ENCODE measurements at places on chromosomes 7 and 10. TPM values are rescaled to one million over a fixed set of nuclear protein-coding genes. Genes with fewer than 3 reads are reported as not detected.
A peak's percentile ranks its signal among the peaks of the same experiment; 100 is the strongest.

DNA sequence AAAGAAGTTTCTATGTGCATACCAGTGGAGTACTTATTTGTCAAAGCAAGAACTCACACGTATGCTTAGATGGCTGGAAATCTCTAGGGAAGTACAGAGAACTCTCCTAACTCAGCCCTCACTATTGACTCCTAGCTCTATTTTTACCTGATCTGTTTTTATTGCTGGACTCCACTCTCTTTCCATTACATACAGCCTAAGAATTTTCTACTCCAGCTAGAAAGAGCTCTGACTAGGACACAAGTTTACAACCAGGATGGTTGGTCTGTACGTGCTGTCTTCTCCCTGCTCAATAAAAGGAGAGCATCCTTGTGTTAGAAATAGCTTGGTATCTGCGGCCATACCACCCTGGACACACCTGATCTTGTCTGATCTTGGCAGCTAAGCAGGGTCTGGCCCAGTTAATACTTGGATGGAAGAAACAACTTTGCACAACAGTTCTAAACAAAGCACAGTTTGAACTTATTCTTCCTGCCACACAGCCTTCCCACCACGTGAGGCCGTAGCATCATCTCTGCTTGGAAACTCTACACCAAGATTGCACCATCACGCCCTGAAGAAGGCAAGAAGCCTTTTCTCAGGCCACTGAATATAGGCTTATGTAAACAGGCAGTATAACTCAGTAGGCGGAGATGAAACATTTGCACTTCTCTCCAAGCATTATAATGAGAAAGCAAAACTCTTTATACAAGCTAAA is 50.7 kb downstream of the KCNMA1 start:
- no peak for DNase-seq

The ACBD5 gene
- 20.6 TPM for total RNA-seq

GRCh38 chr7:83362871-83363550 is 200.3 kb upstream of the PCLO start:
- no peak for DNase-seq

DNA sequence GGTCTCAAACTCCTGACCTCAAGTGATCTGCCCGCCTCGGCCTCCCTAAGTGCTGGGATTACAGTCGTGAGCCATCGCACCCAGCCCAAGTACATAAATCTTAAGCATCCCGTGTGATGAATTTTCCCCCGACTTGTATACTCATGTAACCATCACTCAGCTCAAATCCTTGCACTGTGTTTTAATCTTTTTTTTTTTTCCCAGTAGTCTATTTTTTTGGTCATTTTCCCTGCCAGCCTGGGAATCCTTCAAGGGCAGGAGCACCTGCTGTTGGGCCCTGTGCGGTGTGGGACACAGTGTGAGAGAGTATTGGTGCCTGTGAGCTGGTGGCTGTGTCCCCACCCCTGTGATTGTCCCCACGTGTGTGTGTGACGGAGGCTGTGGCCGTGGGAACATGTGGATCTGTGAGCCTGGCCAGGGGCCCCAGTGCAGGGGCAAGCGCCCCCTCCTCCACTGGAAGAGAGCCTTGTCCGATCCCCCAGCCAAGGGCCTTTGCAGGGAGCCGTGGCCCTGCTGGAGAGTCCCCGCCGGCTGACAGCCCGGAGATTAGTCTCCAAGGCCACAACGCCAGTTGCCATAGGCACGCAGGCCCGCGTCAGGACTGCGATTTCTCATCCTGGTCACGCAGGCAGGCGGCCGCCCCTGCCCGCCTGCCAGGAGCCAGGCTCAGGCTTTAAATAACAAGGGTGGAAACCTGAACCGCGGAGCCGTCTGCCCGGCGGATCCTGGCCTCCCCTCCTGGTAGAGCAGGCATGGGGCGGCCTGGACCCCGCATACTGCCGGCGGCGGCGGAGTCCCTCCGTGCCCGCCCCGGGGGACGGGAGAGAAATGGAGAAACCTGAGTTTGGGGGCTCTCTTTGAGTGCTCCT is 26.5 kb downstream of the GTF2IRD1 start:
- DNase-seq: no peak

GRCh38 chr7:30604901-30605300 is 10.2 kb downstream of the GARS1 start:
- DNase-seq: no peak

GRCh38 chr10:131676046-131676799 is 224.6 kb upstream of the PPP2R2D start:
- DNase-seq: no peak

- peak; percentile 64 for DNase-seq
Observed at GRCh38 chr7:20064974-20065862, 152.0 kb downstream of the MACC1 start.

GRCh38 chr7:55296070-55296469 is 69.1 kb upstream of the LANCL2 start:
- DNase-seq: no peak

The ACTL6B gene
- not detected for total RNA-seq

DNA sequence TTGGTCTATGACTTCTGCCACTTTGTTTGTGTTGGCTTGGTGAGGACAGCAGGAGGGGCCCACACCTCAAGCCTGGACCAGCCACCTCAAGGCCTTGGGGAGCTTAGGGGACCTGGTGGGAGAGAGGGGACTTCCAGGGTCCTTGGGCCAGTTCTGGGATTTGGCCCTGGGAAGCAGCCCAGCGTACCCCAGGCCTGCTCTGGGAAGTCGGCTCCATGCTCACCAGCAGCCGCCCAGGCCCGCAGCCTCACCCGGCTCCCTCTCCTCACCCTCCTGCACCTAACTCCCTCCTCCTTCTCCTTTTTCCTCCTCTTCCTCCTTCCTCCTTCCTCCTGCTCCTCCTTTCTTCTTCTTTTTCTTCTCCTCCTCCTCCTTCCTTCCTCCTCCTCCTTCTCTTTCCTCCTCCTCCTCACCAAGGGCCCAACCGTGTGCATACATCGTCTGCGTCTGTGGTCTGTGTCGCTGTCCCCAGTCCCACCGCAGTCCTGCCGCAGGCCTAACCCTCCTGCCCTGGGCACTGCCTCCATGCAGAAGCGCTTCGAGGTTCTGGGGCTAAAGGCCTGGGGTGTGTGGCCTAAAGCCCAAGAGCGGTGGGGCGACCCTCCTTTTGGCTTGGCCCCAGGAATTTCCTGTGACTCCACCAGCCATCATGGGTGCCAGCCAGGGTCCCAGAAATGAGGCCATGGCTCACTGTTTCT is 5.3 kb downstream of the EN2 start:
- no peak for DNase-seq

DNA sequence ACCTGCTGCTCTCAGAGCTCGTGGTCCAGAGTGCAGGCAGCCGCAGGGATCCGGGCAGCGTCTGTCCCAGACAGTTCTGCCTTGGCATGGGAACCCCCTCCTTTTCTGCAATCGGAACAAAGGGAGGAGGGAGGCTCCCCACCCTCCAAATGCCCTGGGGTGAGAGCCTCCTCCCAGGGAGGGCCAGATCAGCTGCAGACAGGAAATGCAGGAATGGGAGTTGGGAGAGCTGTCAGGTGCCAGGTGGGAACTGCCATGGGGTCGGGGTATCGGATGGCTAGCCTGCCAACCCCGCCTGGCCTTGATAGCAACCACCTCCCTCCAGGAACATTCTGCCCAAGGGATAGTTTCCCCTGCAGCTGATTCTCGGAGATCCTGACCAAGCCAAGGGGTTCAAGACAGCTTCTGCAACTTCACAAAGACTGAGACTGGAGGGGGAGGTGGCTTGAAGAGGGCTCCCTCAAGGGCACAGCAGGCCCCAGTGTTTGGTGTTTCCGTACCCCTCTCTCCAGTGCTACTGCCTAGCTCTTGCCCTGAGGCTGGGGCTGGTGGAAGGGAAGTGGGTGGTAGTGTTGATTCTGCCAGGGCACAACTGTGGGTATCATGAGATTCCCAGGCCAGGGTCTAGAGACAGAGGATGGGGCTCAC is at the start of gene CALML5:
TSS of gene CALML5 (minus strand) at position 78 of the 648 bp plus-strand sequence. CDS start 132 bp downstream, outside the sequence.
- no peak for DNase-seq

DNA sequence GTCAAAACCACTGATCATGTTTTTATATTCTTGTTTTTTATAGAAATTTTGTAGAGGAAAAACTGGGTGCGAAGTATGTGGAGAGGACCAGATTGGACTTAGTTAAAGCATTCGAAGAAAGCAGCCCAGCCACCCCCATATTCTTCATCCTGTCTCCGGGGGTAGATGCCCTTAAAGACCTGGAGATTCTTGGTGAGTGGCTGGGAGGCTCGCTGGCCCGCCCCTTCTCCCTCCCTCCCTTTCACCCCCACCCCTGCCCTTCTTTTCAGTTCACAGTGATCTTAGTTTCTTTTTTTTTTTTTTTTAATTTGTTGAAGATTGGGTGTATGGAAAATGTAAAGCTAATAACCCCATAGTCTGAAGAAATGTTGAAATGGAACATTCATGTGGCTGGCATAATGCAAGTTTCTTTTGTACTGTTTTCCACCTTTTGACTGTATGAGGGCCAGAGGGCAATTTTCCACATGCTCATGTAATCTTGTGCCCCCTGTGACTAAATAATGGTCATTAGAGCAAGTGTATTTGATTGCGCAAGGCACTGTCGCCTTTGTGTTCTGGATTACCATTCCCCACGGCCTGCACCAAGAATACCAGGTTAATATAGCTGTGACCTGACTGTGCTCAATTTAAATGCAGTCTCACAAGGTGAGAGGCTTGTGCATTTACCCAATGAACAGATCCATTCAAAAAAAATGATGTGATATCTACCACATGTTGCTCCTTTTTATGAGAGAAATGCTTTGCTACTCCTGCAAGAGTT is 77.7 kb downstream of the CDCA7L start:
- DNase-seq: no peak

The ORC5 gene
- total RNA-seq: 21.2 TPM

The PLOD3 gene
- 58.1 TPM for total RNA-seq

The ABCB1 gene
- 4.8 TPM for total RNA-seq

DNA sequence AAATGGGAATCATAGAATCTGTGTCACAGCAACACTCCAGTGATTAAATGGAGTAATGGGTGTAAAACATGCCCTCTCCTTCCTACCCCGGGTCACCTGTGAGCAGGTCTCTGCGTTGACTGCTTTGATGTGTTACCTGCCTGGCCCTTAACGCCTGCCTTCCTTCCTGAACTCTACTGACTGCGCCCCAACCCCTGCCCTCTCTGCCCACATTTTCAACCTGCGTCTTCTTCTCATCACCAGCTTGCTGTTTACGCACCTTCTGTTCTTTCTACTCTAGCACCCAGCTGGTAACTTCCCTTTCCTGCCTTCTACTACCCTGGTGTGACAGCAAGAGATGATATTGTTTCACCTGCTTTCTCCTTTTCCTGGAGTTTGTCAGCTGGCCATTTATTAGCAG is 303.0 kb upstream of the LRGUK start:
- DNase-seq: no peak

DNA sequence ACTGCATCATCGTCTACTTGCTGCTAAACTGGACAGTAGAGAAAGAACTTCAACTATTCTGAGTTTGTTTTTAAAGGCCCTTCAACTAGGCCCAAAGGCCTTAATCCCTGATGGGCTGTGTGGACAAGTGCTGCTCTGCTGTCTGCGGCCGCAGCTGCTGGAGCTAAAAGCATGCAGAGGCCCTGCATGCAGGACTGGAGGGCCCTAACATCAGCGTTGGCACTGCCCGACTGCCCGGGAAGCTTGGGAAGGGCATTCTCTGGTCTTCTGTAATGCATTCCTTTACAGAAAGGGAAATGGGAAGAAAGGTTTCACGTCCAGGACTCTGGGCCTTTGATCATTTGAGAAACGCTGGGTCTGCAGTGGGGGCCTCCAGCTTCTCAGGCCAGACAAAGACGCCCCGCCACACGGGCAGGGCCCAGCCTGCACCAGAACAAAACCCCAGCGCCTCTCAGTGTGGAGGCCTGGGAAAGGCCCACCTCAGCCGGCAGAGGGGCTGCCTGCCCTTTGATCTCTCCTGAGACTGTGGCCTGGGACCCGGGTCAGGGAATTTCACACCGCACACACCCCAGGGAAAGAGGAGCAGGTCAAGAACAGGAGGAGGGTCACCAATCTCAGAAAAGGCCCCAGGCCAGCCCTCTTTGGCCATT is 229.3 kb downstream of the DNAJB6 start:
- DNase-seq: no peak

DNA sequence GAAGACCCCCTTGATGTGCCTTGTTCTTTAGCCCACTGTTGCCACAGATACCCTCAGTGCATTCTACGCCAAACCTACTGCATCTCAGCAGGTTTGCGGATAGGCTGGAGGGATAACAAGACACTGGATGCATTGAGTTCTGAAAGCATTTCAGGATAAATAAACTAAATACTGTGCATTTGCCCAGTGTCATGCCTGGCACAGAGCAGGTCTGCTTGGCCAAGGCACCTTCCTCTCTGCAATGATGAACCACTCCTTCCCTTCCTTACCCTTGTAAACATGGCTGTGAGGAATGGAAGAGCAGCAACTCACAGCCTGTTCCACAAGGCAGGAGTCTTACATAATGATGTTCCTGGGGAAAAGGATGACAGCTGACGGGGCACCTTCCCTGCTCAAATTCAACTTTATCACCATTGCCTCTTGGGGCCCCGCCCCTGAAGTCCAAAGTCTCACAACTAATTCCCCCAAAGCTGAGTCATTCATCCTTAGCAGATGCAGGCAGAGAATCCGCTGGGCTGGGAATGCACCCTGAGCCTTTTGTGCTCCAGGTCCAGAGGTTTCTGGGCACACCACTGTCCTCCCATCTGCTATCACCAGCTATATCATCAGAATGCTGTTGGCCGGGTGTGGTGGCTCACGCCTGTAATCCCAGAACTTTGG is 11.6 kb downstream of the DDX56 start:
- no peak for DNase-seq

The C10orf62 gene
- not detected for total RNA-seq

DNA sequence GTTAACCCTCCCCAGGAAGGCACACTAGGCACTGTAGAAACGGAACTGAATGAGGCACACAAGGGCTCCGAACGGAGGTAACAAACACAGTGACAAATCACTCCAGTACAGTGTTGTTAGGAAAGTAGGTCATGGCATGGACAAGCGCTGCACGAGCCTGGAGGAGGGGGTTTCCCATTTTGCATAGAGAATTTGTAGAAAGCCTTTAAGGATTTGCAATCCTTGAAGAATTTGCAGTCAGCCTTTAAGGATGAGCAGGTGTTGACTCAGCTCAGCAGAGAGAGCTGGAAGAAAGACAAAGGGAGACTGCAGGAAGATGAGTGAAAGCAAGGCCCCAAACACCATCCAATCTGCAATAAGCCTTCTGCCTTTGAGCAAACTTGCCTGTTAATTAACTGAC is 51.1 kb upstream of the PPP1R3C start:
- DNase-seq: no peak

GRCh38 chr7:133887459-133887858 is 239.7 kb upstream of the LRGUK start:
- no peak for DNase-seq

DNA sequence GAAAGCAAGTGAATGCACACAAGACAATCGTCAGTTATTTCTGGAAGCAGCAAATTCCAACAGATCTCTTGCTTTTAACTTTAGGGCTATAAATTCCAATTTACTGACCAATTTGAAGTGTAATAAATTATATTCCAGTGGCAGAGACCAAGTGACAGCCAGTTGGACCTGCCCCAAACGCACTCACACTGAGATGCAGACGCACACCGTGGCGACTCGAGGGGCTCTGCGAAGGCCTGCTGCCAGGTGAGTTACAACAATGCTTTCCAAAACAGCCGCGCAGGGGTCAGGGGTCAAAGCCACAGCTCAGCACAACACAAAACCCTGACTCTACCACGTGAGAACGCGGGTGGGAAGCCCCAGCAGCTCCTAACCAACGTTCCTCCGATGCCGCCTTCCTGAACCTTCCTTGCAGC is 97.4 kb downstream of the ZRANB1 start:
- DNase-seq: no peak

The ATRNL1 gene
- not detected for total RNA-seq
